Pericardium fibroblast (primary cell): ENCODE measurements at places on chromosomes 1 and 21. TPM values are rescaled to one million over a fixed set of nuclear protein-coding genes. Genes with fewer than 3 reads are reported as not detected.

The UBE2U gene
- total RNA-seq, result not detected in 2 replicates

The PGBD5 gene
- total RNA-seq, result under 0.01 TPM in 2 replicates

The FMO5 gene
- 0.34 and 0.58 TPM in 2 replicates for total RNA-seq

The AIM2 gene
- not detected in 2 replicates for total RNA-seq

The THRAP3 gene
- total RNA-seq, result 58.5 and 62.3 TPM in 2 replicates

The PDPN gene
- 32.9 and 44.9 TPM in 2 replicates for total RNA-seq

The SLC1A7 gene
- total RNA-seq, result 0.09 and 0.82 TPM in 2 replicates

The C1orf141 gene
- not detected in 2 replicates for total RNA-seq

The OR2AK2 gene
- not detected in 2 replicates for total RNA-seq

The CDC20 gene
- total RNA-seq, result 2.6 and 4.7 TPM in 2 replicates

The FABP3 gene
- total RNA-seq, result 135 and 247 TPM in 2 replicates

The GBP6 gene
- not detected in 2 replicates for total RNA-seq

The ZYG11A gene
- 0.23 TPM in 1 of 2 replicates, not detected in the other for total RNA-seq

The RNU1-3 gene
- total RNA-seq, result under 0.01 TPM in 2 replicates

The SPATA6 gene
- total RNA-seq, result 5.1 and 5.8 TPM in 2 replicates

The SLC35E2B gene
- 20.1 and 42.9 TPM in 2 replicates for total RNA-seq

The PCP4L1 gene
- not detected in 2 replicates for total RNA-seq

The NCMAP gene
- not detected in 2 replicates for total RNA-seq

The CD1E gene
- not detected in 2 replicates for total RNA-seq

The IL20 gene
- total RNA-seq, result not detected in 2 replicates

The LMNA gene
- 508 and 655 TPM in 2 replicates for total RNA-seq

The KRTAP11-1 gene
- total RNA-seq, result not detected in 2 replicates

The OR2T33 gene
- total RNA-seq, result not detected in 2 replicates

The HORMAD1 gene
- not detected in 2 replicates for total RNA-seq

The TSPAN1 gene
- total RNA-seq, result 0.12 TPM in 1 of 2 replicates, not detected in the other

The GABRD gene
- total RNA-seq, result not detected in 2 replicates

The FCRL1 gene
- not detected in 2 replicates for total RNA-seq

The TMEM35B gene
- total RNA-seq, result 34.8 and 48.9 TPM in 2 replicates

The OR10Z1 gene
- not detected in 2 replicates for total RNA-seq

The CYP4Z1 gene
- not detected in 2 replicates for total RNA-seq

The CCDC24 gene
- 0.43 and 2.2 TPM in 2 replicates for total RNA-seq

The DENND2C gene
- total RNA-seq, result 2.1 and 5.7 TPM in 2 replicates

The ARF1 gene
- total RNA-seq, result 348 and 401 TPM in 2 replicates

The SH2D2A gene
- total RNA-seq, result 0.23 TPM in 1 of 2 replicates, not detected in the other

The AMY1B gene
- not detected in 2 replicates for total RNA-seq

The CACNA1S gene
- total RNA-seq, result 0.94 TPM in 1 of 2 replicates, not detected in the other

The RORC gene
- under 0.01 TPM in 1 of 2 replicates, not detected in the other for total RNA-seq

The C1orf94 gene
- not detected in 2 replicates for total RNA-seq

The CTSE gene
- total RNA-seq, result not detected in 2 replicates

The PRKAA2 gene
- total RNA-seq, result 0.12 and 0.17 TPM in 2 replicates

The TCHH gene
- total RNA-seq, result not detected in 2 replicates

The AGMAT gene
- total RNA-seq, result 0.12 and 0.26 TPM in 2 replicates

The RCSD1 gene
- 1.7 and 8.5 TPM in 2 replicates for total RNA-seq

The TTC34 gene
- total RNA-seq, result under 0.01 and 0.26 TPM in 2 replicates

The OR14K1 gene
- not detected in 2 replicates for total RNA-seq

The SLC5A3 gene
- 3.7 and 8.1 TPM in 2 replicates for total RNA-seq
